ENCODE measurements at places on chromosomes 2 and 18. TPM values are rescaled to one million over a fixed set of nuclear protein-coding genes. Genes with fewer than 3 reads are reported as not detected.

MC5R gene
- not detected for polyA plus RNA-seq

DNA sequence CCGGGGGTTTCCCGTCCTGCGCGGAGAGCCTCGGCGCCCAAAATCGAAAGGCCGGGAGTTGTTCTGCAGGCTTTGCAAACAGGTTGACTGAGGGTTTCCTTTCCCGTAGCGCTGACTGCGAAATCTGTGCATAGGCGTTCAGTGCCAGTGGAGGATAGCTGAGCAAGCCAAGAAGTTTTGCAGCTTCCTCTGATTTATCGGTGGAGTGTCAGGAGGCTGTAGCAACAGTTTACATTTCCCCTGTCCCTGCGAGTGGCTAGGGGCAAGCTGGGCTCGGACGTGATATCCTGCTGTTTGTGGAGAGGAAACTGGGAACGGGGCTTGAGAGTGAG, 694 bp downstream of the THSD7B start:
- no peak for DNase-seq

GRCh38 chr2:133400411-133400810, 167.9 kb downstream of the NCKAP5 start:
- DNase-seq: no peak

DNA sequence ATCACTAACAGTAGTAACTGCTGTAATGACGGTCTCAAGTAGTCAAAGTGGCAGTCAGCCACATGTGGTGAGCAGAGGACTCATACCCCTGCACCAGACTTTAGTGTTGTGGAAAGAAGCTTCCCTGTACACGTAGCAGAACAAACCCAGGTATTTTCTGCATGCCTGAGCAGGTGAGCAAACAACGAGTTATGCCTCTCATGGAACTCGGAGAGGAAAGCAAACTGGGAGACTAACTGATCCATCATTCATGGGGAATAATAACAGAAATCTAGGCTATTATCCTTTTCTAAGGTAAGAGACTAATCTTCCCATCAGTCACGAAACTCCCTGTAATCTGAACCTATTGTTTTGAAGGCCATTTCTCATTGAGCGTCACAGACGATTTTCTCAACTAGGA, 1495.2 kb upstream of the NXPH2 start:
- no peak for DNase-seq

DNA sequence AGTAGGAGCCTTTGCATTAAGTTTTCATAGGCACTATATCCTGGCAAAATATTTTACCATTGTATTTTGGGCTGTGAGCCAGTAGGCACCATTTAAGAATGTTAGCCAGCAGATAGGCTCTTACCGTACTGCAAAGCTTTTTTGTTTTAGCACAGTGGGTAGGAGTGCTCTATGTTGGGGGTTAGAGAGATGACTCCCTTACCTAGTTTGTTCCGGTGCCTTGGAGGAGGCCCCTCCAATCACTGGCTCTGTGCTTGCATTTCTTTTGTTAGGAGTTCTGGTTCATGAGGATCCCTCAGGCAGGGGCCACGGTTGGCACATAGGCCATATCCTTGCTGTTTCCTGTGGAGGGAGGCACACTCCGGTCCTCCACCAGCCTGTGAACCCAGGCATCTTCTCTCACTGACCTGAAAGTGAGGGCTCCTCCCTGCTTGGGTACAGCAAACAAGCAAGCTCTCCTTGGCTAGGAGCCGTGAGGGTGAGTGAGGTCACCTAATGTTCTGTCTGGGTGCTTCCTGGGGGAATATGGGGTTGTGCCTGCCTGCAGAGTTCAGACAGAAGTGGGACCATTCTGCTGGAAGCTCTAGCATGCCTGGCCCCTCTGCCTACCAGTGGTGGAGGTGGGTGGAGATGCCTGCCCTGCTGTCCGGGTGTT, 29.8 kb downstream of the LTBP1 start:
- DNase-seq: no peak
